KBM-7 (cell line): ENCODE measurements at places on chromosomes 2 and 18.
A peak's percentile ranks its signal among the peaks of the same experiment; 100 is the strongest.

GRCh38 chr2:105072039-105072438, 34.2 kb downstream of the MRPS9 start:
- DNase-seq = no peak

- DNase-seq = peak; percentile 15
These were observed 45.4 kb downstream of the RABL2A start for GRCh38 chr2:113672326-113672932.

- DNase-seq = no peak
These were observed 10.4 kb downstream of the TBR1 start for GRCh38 chr2:161426455-161426921.

DNA sequence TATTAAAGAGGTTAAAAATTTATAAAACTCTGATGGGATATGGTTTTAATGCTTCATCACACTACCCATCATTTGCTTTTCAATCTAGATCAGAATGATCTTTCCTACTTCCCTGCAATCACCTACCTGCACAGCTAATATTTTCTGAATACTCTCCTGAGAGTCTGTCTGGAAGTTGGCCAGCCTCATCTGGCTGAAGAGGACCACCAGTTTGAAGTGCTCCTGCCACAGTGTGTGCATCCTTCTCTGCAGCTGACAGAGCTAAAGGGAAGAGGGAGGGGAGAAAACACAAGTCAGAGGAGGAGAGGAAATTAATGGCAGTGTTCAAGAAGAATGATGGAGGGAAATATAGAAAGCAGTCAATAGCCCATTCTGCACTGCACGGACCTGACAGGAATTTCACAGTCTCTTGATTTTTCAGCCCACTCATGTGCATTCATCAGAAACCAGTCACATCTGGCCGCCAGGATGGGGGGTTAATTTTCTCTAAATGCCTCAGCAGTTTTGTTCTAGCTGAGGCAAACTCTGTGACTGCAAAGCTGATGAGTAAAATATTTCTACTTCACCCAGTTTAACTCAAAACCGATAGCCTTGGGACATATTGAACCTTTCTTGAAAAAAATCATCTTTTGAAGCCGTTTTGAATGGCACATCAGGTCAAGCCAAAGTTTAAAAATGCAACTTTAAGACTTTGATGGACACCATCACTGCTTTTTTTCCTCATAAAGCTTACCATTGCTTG, 201.8 kb upstream of the KLHL14 start:
- no peak for DNase-seq

DNA sequence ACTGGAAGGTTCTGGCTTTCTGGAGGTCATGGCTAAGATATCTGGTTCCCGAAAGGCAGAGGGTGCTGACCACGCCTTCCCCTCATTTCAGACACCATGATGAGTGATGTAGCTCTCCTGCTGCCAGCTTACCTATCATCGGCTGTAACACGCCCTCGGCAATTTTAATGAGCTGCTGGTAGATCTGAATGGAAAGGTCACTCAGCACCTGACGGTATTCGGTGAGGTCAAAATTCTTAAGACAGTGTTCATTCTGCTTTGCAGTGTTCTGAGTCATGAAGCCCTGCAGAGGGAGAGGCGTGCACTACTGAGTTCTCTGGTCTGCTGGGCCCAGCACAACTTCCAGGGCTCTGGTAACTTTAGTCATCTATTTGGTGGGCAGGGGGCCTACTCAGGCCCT, 25.7 kb upstream of the ACAA2 start:
- no peak for DNase-seq

- DNase-seq = peak; percentile 12
These were observed 238.8 kb downstream of the MBD5 start for GRCh38 chr2:148259674-148260073.

- no peak for DNase-seq
These were observed 360.8 kb downstream of the GRB14 start for GRCh38 chr2:164260506-164260905.

DNA sequence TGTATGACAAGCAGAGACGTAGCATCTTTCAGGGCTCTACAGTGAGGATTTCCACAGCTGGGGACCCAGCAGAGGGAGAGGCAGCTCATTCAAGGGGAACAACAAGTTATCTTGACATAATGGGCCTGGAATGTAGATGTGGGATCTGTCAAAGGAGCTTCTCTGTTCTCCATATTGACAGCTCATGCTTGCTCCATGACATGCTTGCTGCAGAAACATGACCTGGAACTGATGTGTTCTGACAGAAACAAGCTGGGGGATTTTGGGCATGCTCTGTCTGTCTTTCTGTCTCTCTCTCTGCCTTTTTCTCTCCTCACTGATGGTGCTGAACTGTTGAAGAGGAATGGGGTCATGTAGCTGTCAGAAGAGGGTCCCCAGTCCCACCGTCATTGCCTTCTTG, 79.6 kb downstream of the MMADHC start:
- DNase-seq = no peak

DNA sequence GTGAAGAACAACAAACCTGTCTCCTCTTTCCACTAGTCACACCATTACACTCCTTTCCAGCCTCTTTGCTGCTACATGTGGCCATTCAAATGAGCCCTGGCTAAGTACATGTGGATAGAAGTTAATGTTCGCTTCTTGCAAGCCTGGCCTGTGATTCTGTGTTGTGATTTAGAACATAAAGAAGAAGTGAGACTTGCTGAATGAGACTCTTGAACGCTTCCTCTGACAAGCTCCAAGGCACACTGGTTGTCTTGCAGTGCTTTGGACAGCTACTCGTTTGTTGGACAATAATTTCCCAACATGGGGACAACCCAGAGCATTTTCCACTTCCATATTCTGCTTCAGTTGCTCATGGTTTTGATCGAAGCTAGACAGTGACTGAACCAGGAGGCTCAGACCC, 57.3 kb downstream of the CCDC74A start:
- no peak for DNase-seq

- DNase-seq = no peak
These were observed 59.8 kb downstream of the SLC25A12 start for GRCh38 chr2:171834286-171834685.

DNA sequence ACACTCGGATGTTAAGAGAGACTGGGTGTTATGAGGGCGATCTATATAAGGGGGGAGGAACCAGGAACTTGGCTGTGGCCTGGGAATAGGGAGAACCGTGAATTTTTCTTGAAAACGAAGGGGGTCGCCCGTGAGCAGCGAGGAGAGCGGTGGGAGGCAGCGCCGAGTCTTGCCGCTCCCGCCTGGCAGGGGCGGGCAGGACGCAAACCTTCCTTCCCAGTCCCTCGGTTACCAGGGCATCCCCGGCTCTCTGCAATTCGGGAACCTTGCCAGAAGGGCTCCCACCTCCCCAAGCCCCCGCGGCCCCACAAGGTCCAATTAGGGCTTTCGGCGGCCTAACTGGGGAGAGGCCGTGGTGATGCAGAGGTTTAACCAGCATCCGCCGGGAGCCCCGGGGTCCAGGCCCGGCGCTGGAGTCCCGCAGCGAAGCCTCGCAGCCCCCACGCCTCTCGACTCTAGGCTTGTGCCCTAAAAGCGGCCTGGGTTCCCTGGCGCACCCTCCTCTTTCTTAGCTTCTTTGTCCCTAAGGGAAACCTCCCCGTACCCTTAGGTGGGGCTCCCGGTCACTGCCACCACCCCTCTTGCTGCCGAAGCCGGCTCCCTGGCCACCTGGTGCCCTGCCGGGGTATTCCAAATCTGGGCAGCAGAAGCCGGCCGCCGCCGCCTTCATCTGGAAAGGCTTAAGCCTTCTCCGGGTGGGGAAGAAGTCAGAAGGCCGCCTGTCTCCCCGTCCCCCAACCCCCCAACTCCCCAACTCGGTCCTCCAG, 680 bp upstream of the FHOD3 start:
- DNase-seq = peak; percentile 74

DNA sequence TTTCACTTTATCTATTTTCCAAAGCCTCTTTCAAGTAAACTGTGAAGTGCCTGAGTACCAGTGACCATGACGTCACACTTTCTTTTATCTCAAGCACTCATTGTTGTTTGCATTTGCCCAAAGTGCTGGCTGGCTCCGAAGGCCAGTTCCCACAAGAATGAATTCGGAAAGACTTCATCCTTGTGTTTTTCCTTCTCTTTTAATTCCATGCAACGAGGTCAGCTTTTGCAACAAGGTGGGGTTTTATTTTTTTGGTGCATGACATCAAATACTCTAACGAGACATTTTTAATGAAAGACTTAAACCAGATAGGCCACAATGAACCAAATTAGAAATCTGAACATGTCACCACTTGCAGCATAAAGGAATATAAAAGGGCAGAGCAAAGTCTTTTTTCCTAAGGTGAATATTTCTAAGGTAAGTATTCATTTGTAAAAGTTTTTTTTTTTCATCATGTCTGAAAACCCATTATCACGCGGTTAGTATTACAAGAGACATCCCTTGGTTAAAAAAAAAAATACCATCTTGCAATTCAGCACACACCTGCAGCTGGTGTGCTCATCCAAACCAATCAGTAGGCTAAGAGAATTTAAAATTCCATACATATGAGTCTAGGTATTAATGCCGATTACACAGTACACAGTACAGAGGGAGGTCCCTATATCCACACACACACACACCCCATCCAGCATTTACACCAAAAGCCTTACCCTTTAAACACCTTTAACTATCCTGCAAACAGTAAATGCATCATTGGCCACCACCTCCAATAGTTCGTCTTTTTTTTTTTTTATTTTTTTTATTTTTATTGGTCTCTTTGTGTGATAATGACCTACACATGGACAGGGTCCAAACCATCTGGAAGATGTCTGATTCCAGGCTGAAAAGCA, 2.3 kb downstream of the ARL4C start:
- no peak for DNase-seq

DNA sequence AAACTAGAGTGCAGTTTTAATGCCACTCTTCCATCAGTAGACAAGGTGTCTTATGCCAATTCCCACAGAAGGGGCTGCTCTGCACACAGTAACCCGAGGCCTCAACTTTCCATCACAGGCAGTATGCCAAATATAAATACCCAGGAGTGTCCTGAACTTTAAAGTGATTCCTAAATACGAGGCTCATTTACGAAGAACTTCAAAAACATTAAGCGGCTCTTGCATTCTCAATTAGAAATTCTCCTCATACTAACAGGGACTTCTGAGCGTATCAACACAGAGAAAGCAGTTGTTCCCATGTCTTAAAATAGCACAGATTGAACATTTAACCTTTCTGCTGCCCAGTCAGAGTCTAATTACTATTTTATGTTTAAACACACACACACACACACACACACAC, 638.6 kb downstream of the ERBB4 start:
- no peak for DNase-seq

DNA sequence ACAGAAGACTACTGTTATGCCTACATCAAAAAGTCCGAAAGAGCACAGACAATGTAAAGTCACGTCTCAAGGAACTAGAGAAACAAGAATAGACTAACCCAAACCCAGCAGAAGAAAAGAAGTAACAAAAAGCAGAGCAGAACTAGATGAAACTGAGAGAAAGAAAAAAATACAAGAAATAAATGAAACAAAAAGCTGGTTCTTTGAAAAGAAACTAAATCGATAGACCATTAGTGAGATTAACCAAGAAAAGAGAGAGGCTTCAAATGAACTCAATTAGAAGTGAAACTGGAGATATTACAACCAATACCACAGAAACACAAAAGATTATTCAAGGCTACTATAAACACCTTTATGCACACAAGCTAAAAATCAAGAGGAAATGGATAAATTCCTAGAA, 271.8 kb downstream of the MBD2 start:
- DNase-seq = no peak

DNA sequence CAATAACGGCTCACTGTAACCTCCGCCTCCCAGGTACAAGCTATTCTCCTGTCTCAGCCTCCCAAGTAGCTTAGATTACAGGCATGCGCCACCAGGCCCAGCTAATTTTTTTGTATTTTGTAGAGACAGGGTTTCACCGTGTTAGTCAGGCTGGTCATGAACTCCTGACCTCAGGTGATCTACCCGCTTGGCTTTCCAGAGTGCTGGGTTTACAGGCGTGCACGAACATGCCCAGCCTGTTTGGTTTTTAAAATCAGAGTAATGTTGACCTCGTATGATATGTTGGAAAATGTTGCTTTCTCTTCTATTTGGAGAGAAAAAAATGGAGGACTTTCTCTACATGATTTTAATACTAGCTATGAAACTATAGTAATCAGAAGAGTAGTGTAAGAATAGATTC, 386.2 kb downstream of the PTH2R start:
- no peak for DNase-seq

- DNase-seq = peak; percentile 50
These were observed 63.3 kb upstream of the GALNT5 start for GRCh38 chr2:157194097-157194688.

GRCh38 chr2:129092956-129093355, 774.3 kb upstream of the HS6ST1 start:
- DNase-seq = no peak

GRCh38 chr2:6914828-6915227, 2.4 kb upstream of the RNF144A start:
- DNase-seq = no peak

DNA sequence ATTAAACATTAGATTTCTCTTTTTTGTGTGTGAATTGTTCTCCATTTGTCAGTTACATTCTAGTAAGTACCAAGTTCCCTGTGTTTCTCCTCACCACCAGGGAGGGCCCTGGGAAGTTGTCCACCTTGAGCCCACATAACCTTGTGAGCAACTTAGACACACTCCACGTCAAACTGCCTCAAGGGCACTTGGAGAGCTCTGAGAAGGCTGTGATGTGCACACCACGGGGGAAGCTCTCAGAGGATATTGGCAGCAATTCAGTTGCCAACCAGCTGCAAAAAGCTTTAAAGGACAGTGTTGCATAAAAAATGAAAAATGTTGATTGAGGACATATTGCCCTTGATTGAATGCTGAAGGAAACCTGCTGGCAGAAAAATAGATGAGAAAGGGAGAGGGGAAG, 743.6 kb downstream of the RNF144A start:
- DNase-seq = no peak

DNA sequence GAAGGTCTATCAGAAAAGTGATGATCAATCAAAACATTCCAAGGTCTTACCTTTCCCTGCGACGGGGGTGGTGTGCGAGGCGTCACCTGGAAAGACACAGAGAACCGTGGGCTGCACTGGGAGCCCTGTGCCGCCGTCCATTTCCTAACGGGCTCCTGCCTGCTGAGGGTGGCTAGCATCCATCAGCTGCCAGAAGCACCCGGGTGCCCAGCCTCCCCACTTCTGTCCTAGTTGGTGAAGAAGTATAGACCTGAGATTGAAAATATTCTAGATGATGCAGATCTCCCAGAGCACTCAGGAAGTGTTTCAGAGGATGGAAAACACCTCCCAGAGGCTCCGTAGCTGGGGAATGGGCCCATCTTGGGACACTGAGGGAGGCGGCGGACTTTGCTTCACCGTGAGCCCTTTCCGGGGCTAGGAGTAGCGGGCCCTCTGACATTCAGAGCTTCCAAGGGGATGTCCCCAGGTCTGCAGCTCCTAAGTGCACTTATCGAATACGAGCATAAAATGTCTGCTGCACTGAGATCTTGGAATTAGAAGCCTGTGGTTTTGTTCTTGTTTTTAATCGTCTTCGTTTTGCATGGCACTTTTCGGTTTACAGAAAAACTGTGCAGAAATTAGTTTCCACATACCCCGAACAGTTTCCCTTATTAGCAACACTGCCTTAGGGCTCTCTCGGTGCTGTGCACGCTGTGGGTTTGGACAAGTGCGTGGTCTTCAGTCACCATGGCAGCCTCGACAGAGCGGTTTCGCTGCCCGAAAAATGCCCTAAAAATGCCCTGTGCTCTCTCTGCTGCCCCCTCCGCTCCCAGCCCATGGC, 143.5 kb downstream of the MBP start:
- no peak for DNase-seq
